ENCODE measurements at places on chromosomes 4 and X.

GRCh38 chr4:110754716-110755115 is 131.8 kb upstream of the PITX2 start:
- no peak for DNase-seq

DNA sequence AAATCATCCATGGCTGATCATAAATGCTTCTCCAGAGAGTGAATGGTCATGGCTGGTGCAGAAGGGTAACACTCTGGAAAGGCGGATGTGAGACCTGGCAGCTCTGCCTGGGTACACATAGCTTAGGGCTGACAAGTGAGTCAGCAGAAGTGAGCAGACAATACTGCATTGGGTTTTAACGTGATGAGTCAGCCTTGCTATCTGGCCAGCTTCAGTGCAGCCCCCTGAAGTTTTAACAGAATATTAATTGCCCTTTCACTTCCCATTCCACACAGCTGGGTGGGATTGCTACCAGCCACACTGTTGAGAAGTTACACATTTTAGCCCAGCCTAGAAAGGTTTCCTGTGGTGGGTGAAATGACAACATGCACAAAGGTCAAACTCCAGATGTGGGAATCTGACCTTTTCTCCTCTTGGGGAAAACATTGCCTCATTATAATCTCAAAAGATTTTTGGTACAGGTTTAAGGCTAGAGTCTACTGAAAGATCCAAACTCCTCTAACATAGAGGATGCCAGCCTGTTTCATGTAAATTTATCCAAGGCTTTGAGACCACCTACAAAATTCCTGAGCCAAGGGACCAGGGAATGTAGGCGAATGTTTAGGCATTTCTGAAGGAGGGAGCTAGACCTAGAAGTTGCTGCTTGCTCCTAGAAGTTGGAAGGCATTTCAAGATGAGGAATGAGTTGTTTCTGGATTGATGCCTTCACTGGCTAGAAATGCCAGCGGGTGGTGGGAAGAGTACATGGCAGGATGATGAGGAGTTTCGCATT is 230.3 kb upstream of the PGRMC2 start:
- DNase-seq, result peak; percentile 28

GRCh38 chrX:149993989-149994388 is 55.7 kb upstream of the EOLA2 start:
- DNase-seq, result no peak

DNA sequence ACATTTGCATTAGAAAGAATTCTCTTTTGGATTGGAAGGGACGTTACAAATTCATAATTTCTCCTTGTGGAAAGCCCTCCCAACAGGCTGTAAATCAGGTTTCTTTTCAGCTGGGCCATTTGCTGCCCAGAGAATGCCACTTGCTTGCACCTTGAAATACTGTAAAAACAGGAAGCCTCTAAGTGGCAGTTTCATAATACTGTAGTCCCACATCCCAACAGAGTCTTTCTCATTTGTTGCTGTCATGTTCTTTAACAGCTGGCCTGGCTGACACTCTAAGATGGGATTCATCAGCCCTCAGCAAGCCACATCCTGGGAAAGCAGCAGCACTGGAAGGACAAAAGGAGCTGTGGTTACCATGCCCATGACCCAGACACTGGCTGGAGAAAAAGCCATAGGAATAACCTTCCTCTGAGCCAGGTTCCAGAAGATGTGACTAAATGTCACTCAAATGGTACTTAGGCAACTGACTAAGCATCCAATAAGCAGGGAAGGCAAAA is 221.9 kb upstream of the MBNL3 start:
- DNase-seq, result no peak

- DNase-seq, result no peak
Measured at GRCh38 chrX:135531813-135532212, 11.4 kb downstream of the INTS6L start.

DNA sequence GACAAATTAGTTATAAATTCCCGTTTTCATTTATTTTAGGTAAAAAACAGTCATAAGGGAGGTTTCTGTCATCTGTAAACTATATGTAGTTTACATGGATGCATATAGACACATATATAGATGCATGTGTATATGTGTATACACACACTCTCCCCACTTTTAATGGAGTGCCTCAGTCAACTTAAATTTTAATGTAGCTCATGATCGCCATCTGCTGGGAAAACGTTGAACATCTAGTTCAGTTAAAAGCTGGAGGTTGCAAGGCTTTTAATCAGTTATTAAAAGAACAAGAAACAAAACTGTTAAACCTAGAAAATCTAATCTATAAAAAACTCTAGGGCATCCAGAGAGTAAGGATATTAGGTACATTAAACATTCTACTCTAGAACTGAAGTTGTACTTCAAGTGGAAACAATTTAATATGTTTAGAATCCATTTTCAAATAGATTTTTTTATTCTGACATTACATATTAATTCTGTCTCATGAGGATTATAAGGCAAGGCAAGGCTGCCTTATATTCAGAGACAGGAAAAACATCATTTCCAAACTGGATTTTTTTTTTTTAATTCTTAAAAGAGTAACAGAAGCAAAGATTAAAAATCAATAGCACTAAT is 122.6 kb downstream of the SHISA3 start:
- DNase-seq, result peak; percentile 57
